GM13977 (cell line): ENCODE measurements at places on chromosomes 12 and 14.
A peak's percentile ranks its signal among the peaks of the same experiment; 100 is the strongest.

GRCh38 chr12:123670882-123671728, at the start of gene TCTN2:
TSS of gene TCTN2 (plus strand) at chr12:123671113. CDS start at chr12:123671241, 128 bp downstream.
- DNase-seq = peak; percentile 97

- no peak for DNase-seq
These were observed 21.6 kb downstream of the SARNP start for GRCh38 chr12:55795950-55796349.

DNA sequence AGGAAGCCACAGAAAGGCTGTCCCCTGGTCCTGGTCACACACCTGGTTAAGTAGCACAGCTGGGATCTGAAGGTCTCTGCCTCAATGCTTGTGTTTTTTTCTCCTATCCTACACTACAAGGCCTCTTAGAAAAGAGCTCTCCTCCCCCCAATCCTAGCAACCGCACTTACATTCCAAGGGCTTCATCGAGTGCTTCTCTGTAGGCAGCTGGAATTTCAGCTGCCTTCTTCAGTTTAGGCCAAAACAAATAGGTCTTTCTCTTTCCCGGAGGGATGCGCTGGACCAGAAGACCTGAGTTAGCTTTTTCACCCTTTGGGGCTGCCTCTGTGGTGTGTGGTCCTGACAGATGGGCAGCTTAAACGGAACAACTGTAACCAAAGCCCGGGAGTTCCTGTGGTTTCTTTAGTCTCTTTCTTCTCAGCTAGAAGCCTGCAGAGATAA, 109.7 kb downstream of the GPATCH2L start:
- no peak for DNase-seq

- no peak for DNase-seq
These were observed 73.3 kb downstream of the PTHLH start for GRCh38 chr12:27899151-27899661.

- DNase-seq = peak; percentile 59
These were observed 166.1 kb downstream of the ADCK1 start for GRCh38 chr14:77965919-77966435.
